ENCODE measurements at places on chromosomes 13 and 19. TPM values are rescaled to one million over a fixed set of nuclear protein-coding genes. Genes with fewer than 3 reads are reported as not detected.
A peak's percentile ranks its signal among the peaks of the same experiment; 100 is the strongest.

DNA sequence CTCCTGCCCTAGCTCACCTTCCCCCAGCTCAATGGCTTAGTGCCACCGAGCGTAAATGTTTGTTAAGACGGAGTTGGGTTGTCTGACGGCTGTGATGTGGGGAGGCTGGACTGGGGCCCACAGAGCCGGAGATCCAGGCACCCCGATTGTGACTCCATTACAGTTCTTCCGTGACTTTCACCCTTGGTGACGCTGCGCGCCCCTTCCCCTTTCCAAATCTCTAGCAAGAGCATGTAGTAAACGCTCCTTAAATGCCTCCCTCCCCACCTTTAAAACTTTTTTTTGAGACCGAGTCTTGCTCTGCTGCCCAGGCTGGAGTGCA, 829 bp downstream of the REEP6 start:
- no peak for DNase-seq

GRCh38 chr13:26929971-26930730, 169.6 kb upstream of the GPR12 start:
- DNase-seq, result peak; percentile 18

DNA sequence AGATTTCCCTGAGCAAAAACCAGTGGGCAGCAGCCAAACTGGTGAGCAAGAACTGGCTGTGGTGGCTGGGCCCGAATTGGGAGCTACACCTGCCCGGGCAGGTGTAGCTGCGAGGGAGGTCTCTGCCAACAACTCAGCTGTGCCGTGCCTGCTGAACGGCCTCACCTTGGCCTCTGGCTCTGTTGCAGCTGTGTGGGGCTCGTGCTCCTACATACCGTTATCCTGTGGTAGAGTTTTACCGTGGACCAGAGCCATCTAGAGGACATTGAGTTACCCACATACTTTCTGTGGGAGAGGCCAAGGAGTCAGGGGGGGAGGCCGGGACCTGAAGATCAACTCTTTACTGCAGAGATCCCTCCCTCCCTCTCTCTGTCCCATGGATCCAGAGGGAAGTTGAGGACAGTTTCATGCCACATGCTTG, 113.2 kb downstream of the TM9SF2 start:
- no peak for DNase-seq

DNA sequence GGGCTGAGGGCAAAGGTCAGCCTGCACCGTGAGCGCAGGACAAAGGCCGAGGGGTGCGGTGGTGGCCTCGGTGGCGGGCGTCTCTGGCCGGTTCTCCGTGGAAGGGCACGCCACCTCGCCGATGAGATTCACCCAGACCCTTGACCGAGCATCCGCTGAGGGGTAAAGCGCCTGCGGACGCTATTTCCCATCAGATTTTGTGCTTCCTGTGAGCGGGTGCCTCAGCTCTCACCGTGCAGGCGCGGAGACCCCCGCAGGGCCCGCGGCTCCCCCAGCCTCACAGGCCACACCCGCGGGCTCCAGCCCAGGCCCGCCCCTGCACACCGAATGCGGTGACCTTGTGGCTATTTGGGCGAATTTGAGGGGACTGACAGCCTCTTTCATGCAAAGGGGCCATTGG, 348.0 kb downstream of the TEX29 start:
- DNase-seq, result no peak

ZNF738 gene
- polyA plus RNA-seq, result 8.2 TPM

LRRC63 gene
- not detected for polyA plus RNA-seq

CEACAM6 gene
- not detected for polyA plus RNA-seq

Data from AG04450 (cell line).